ENCODE measurements at places on chromosomes 12 and 14.
A peak's percentile ranks its signal among the peaks of the same experiment; 100 is the strongest.

DNA sequence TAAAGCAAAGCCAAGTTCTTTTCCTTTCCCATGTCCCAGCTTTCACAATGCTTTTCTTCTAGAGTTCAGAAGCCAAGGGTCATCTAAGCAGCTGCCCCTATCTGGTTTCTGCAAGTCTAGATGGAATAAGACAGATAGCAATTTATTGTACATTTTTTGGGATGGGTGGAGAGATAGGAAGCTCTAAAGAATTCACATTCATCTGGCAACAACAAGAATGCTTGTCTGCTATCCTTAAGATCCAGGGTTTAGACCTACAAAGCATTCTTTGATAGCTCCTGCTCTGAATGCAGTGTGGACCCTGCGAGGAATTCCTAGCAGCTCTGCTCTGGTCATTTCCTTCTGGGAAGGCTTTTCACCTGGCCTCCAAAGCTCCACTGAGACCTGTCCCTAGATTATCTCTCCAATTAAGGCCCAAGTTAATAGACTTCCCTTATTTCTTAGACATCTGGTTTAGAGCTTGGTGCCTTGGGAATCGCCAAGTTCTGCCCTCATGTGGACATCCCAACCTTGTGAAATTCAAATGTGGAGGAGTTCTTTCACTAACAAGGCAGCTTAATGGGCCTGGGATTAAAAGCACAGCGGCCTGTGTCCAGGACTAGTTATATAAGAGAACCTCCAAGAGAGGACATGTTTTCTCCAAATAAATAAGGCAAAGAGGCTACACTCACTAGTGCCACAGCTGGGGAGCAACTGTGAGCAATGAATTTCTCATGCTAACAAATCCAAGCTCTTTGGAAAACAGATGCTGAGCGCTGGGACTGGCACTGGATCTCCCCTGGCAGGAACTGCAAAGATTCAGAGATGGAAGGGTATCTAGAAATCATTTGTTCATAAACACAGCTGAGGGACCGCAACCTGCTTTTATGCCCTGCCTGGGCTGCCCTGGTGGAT is 384.5 kb upstream of the DDHD1 start:
- peak; percentile 11 for DNase-seq

DNA sequence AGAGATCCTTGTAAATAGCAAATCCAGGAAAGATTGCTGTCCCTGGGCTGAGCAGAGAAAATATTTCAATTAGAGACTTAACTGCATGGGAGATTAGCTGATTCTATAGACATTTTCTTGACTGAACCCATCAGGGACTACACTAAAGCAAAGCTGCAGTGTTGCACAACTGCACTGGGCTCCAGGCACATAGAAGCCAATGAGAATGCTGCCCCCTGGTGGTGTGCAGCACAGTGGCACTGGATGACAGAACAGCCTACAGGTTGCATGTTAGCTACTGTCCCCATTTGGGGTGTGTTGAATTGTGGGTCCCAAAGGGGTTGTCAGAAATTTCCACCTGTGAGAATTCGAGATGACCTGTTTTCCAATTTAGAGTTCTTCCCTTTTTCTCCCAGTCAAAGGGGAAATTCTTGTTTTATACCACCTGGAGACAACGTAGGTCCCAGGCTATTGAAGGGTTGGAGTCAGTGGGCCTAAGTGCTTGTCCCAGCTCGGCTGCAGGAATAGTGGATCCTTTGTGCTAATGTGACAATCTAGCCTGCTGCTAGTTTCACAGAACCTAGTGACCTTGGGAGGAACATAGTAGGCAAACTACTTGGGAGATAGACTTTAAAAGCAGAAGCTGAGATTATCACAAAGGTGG is 114.7 kb downstream of the SLC8A3 start:
- DNase-seq, result peak; percentile 24

DNA sequence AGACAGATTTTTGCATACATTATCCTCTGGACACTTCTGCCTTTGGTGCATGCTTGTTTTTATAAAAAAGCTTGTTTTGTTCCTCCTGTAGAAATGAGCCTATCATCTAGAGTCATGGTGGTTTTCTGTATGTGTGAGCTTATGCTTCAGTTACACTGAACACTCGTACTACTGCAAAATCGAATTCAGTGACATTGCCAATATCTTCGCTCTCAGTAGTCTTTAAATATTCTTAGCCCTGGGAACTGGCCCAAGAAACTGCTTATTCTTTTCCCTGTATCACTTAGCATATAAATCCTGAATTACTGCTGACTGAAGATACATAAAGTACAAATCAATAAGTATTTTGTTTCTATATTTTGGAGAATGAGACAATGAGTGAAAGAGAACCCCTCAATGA is 70.5 kb downstream of the RGS6 start:
- DNase-seq, result no peak

DNA sequence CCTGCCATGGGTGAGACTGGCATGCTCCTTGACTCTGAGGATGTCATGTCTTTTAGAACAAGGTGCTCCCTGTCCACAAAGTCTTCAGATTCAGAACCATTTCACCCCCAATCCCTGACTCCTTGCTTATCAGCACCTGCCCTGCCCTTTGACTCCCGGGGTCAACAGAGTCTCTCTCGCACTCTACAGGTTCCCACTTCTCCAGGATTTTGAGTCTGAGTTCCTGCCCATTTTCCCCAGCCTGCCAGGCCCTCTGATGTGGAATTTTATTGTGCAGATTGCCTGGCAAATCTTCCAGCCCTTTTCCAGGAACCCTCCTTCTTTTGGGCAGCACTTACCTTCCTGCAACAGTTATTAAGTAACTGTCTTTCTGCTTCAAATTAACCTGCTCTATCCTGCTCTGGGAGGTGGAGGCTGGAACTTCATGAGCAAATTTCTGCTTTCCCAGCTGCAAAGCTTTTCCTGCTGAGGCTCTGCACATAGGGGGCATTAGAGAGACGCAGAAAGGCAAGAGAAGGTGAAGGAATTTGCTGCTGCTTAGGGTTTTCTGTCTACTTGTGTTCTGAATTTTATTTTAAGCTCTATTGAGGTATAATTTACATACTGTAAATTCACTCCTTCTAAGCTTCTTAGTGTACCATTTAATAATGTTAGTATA is 259.1 kb downstream of the PCNX1 start:
- DNase-seq, result peak; percentile 32

GRCh38 chr14:34465069-34465859 is 3.2 kb upstream of the SPTSSA start:
- peak; percentile 72 for DNase-seq

GRCh38 chr14:32896979-32897697 is 41.5 kb upstream of the NPAS3 start:
- DNase-seq, result peak; percentile 50

DNA sequence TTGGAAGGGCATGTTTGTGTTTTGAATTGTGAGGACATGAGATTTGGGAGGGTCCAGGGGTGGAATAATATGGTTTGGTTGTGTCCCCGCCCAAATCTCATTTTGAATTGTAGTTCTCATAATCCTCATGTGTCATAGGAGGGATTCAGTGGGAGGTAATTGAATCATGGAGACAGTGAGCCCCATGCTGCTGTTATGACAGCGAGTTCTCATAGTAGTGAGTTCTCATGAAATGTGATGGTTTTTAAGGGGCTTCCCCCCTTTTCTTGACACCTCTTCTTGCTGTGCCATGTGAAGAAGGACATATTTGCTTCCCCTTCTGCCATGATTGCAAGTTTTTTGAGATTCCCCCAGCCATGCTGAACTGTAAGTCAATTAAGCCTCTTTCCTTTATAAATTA is 260.0 kb downstream of the DUSP6 start:
- DNase-seq, result no peak

- no peak for DNase-seq
Measured at GRCh38 chr14:20413744-20414082, 412 bp upstream of the TEP1 start.

GRCh38 chr14:100762089-100762515 is 35.4 kb downstream of the DLK1 start:
- DNase-seq, result no peak

DNA sequence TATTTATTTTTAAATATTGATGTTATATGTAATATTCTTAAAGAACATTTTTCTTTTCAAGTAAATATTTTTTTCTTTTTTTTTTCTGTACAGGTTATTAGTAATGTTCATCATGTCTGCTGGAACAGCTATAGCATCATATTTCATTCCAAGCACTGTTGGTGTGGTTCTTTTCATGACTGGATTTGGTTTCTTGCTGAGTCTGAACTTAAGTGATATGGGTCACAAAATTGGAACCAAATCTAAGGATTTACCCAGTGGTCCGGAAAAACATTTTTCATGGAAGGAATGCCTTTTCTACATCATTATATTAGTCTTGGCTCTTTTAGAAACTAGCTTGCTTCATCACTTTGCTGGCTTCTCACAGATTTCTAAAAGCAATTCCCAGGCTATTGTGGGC is 23.2 kb downstream of the PCNX4 start:
- no peak for DNase-seq

DNA sequence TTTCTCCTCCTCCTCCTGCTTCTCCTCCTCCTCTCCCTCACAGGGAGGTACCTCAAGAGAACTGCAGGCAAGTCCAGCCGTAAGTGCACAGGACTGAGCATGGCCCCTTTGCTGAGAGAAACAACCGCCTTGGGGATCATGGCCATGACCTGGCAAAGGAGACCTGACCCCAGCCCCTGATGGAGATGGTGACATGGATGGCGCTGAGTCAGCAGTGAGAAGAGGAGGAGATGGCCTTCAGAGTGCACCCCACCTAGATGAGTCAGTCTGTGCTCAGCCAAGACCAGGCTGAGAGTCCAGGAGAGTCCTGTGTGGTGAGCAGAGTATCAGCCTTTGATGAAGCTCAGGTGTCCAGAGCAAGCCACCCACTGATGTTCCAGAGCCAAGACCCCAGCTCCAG is 36.4 kb downstream of the MEG3 start:
- DNase-seq, result no peak

DNA sequence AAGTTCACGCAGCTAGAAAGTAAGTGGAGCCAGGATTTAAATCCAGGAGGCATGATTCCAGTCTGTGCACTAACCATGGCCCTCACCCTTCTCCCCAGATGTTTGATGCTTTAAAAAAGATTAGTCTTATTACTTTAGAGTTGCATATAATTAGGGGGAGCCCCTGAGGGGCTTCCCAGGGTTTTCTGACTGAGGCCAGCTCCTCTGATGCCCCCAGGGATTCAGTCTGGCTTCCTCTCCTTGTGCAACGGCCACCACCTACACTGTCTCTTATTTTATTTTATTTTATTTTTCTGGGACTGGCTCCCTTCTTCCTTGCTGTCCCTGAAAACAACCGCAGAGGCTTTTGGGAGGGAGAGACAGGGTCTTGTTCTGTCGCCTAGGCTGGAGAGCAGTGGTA is 22.6 kb downstream of the CLSTN3 start:
- no peak for DNase-seq

GRCh38 chr14:78902010-78902623 is 731.9 kb downstream of the NRXN3 start:
- DNase-seq, result peak; percentile 30

DNA sequence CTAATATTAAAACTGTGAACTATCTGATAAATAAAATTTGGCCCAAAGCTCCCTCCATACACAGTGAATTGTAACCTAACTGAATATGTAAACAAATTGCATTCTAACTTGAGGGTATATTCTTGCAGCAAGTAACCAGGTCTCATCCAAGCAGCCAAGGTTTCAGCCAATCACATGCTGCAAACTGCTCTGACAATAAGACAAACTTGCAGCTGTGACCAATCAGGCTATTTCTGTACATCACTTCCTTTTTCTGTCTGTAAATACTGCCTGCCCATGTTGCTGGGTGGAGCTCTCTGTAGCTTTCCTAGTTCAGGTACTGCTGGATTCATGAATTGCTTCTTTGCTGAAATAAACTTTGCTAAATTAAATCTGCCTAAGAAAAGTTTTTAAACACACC is 499.0 kb downstream of the GALC start:
- DNase-seq, result no peak

GRCh38 chr12:102496591-102496990 is 16.2 kb upstream of the IGF1 start:
- DNase-seq, result no peak

- no peak for DNase-seq
Measured at GRCh38 chr12:66354291-66354690, 52.0 kb downstream of the HELB start.

- DNase-seq, result peak; percentile 52
Measured at GRCh38 chr12:49138587-49138986, 7.4 kb upstream of the TUBA1B start.

- no peak for DNase-seq
Measured at GRCh38 chr12:125463386-125463785, 398.2 kb downstream of the AACS start.

DNA sequence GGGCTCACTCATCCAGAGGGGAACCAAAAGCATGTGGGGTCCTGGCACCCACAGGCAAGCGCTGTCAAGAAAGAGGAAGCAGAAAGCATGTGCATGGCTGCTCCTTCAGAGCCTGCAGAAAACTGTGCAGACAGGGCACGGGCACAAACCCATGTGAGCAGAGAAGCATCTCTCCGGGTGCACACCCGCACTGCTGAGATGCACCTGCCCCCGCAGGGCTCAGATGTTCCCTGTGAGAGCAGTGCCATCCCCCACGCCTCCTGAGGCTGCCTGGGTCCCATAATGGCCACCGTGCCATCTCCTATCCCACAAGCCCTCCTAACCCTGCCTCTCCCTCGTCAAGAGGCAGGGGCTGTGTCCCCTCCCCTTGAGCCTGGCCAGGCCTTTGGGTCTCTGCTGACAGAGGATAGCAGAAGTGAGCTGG is 32.3 kb upstream of the INF2 start:
- no peak for DNase-seq

DNA sequence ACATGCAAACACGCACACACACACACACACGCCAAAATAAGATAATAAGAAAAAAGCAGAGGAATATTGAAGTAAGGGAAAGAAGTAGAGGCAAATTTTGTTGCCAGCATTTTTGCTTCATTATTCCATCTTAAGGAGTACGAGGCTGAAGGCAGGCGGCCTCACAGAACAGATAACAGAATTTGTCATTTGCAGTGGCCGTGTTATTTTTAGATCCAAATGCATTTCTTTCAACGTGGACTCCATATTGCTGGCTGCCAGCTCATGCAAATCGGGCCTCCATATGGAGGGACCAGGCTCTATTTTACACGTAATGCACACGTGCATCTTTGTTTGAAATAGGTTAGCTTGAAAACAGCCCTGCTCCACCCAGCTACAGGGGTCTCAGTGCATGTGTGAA is 172.9 kb downstream of the RBM19 start:
- no peak for DNase-seq

DNA sequence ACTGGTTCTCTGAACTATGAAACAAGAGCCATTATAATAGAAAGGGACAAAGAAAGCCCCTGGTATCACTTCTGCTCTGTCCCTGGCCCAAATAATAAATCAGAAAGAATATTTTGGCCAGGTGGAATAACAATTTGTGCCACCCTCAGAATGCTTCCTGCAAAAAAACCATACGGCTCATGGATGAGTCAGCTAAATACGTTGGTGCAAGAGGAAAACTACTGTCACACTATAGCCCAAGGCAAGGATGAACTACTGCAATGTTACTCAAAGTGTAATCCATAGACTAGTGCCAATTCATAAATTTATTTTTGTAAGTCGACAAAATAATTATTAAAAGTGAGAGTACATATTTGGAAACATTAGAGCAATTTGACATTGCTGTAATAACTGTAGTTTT is 68.2 kb downstream of the ANKS1B start:
- no peak for DNase-seq

DNA sequence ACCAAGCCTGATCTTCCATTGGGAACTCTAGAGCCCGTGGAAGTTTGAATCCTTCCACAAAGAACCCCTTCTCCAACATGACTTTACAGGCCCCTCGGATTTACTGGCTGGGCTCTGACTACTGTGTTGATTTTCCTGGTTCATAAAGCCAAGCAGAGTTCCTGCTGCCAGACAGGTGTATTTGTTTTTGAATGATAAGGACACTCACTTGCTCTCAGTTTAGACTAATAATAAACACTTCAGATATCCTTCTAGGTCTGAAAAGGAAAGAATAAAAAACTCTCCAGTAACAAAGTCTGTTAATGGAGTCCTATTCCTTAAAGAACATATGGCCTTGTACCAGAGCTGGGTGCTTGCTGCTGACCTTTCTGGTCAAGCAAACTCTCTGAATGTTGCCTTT is 31.0 kb downstream of the SIX1 start:
- DNase-seq, result no peak

Data from foreskin melanocyte (primary cell).